ENCODE measurements at places on chromosomes 4 and X.

GRCh38 chr4:10196191-10196590 is 79.6 kb upstream of the WDR1 start:
- no peak for DNase-seq

DNA sequence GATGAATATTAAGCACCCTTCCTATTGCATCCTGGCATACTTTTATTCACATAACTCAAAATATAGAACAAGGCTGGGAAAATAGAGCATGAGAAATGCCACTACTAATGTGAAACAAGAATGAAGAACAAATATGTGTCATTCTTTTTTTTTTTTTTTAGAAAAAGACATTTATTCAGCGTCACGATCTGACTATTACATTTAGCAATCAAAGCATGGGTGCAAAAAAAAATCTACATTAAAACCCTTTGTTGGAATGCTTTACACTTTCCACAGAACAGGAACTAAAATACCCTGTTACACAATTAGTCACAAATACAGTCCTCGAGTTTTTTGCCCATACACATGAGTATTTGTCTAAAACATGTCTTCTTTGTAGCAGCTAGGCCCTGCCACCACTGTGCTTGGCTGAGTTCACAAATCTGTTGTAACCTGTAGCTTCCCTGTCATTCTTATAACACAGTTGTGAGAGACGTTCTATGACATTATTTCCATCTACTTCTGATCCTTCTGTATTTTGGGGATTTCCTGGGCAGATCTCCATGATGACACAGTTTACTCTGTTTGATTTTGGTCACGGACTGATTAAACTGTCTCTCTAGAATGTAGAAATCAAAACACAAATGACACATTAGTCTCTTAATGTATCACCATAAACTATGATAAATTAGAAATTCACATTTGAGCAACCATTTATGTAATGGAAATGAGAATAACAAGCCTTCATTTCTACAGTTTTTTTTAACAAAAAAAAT is 9.4 kb upstream of the TET2 start:
- no peak for DNase-seq

- DNase-seq, result no peak
These were observed 207.9 kb upstream of the ANXA3 start for GRCh38 chr4:78343682-78344081.

- DNase-seq, result no peak
These were observed 5.1 kb upstream of the ARL13A start for GRCh38 chrX:100964362-100964761.

DNA sequence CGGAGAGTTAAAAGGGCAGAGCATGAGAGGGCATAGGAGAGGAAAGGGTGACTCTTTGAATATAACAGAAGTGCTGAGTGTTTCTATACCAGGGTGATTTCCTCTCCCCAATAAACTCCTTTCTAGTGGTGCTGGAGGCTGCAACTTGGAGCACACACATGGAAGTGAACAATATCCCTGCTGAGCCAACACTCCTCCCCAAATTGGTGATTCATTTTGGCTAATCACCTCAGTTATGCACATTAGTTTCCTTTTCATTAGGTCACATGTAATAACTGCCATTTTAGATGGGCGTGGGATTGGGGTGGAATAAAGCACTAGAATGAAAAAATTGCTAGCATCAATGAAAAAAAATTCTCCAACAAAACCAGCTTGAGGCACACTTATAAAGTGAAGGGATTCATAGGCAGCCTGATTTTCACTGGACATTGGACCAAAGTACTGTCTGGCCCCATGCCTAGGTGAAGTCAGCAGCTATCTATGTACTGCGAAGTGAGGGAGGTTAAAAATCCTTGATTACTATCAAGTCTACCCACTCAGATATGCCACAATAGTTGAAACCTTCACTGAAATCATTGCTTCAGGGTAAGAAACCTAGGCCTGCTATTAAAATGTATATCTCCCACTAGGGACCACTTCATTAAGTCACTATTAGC is 174.0 kb downstream of the GLUD2 start:
- DNase-seq, result no peak

- DNase-seq, result no peak
These were observed 298.3 kb downstream of the HS3ST1 start for GRCh38 chr4:11130195-11130970.

DNA sequence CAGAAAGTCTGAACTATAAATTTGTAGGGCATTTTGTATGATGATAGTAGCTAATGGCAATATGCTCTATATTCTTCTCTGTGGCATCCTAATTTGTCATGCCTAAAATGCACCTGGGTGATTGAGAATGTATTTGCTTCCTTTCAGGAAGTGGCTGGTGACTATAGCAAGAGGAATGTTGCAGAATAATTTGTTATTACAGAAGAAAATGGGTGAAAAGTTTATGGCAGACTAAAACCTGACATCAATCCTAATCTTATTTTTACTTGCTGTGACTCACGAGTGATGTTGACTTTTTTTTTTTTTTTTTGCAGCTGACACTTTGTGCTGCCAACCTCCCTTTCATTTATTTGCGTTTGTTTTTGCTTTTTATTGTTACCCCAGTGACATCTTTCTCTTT is 141.1 kb downstream of the MSL3 start:
- DNase-seq, result no peak

- DNase-seq, result no peak
These were observed 230.7 kb downstream of the NR3C2 start for GRCh38 chr4:148211533-148211932.

- DNase-seq, result no peak
These were observed 23.3 kb upstream of the ANXA5 start for GRCh38 chr4:121720109-121720508.

- DNase-seq, result no peak
These were observed 24.3 kb downstream of the SMIM20 start for GRCh38 chr4:25938366-25938765.

GRCh38 chr4:120065974-120066516 is 603 bp downstream of the MAD2L1 start:
- no peak for DNase-seq

All from GM04504 (cell line).